ENCODE measurements at places on chromosomes 4 and X. TPM values are rescaled to one million over a fixed set of nuclear protein-coding genes. Genes with fewer than 3 reads are reported as not detected.
A peak's percentile ranks its signal among the peaks of the same experiment; 100 is the strongest.

The GIMD1 gene
- not detected for total RNA-seq

DNA sequence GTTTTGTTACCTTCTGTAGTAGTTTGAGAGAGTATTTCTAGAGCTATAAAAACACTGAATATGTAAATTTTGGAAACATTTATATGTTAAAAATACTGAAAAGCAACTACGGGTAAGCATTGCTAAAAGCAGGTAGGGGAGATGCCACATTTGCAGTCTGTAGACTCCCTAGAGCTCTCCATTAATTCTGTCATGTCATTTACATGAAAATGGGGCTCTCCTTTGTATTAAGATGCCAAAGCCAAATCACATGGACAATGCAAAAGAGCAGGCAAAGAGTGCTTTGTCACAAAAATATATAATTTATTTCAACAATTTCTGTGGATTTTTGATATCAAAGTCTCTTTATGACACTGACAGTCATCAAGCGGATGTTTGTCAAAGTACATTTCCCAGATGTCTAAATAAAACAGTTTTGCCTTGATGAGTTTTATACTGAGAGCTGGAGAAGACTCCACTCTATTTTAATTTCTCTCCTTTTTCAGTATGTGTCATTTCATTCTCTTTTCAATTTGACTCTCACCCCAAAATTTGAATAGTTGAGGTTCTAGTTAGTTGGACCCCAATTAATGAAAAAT lies 51.8 kb downstream of the LDB2 start:
- no peak for DNase-seq

DNA sequence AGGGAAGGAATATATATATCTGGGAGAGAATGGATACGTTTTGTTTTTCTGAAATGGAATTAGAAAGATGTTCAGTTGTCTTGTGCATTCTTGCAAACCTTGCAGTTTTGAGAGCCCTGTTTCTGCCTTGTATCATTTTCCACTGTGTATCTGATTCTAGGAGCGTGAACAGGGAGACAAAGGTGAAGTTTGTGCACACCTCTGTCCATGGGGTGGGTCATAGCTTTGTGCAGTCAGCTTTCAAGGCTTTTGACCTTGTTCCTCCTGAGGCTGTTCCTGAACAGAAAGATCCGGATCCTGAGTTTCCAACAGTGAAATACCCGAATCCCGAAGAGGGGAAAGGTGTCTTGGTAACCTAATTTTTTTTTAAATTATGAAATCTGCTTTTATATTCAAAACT lies 17.7 kb downstream of the PGM2 start:
- no peak for DNase-seq

The TMEM187 gene
- total RNA-seq = 5.2 TPM

The BTC gene
- total RNA-seq = 7.1 TPM

- no peak for DNase-seq
Observed at GRCh38 chr4:137980641-137981040, 261.5 kb downstream of the SLC7A11 start.

DNA sequence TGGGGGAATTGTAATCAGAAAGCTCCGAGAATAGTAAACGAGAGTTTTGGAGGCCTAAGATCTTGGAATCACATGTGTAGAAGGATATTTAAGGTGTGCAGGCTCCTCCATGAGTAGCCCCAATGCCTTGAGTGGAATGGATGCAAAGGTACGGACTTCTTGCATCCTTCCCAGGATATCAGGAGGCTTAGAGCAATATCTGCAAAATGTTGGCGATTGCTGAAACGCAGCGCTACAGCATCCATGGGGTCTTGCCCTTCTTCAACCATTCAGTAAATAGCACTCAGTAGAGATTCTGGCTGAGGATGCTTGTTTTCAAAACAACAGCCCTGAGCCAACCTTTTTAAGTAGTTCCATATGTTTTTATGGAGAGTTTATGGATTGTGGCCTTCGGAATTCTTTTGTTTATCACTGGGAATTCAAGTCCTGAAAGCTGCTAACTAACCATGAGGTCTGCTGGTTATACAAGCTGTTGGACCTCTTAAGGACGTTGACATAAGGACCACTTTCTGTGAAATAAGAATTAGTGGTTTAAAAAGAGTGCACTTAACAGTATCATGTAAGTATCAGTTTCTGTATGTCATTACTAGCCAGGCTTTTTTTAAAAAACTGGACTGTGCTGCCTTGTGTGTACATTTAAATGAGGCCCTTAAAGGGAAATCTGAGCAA lies 228.8 kb upstream of the PGRMC2 start:
- DNase-seq = peak; percentile 97

The PRRG1 gene
- total RNA-seq = 12.1 TPM

DNA sequence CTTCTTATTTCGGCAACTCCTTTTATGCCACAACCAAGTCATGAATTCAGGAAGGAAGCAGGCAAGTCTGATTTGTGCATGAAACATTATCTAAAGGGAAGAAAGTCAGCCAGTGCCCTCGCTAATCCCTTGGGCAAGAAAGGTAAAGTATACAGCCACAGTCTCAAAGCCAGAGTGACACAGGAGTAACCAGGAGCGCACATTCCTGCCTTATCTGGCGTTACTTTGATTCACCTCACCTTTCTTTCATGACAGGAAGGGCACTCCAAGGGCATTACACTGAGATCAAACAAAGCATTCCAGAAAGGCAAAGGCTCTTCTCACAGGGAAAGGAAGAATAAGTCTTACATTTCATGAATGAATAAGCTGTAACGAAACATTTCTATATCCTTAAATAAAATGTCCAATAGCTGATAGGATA lies 38.8 kb downstream of the FAT1 start:
- no peak for DNase-seq
